Cardiac muscle cell (in vitro differentiated cells and primary cell): ENCODE measurements at places on chromosomes 7 and 10. TPM values are rescaled to one million over a fixed set of nuclear protein-coding genes. Genes with fewer than 3 reads are reported as not detected.

Gene YWHAG
- 90.5 and 97.9 TPM in 2 replicates for total RNA-seq

Gene NKX1-2
- 0.33 TPM in 1 of 2 replicates, not detected in the other for total RNA-seq

Gene SEMA3E
- total RNA-seq = 0.78 and 0.92 TPM in 2 replicates

Gene KNDC1
- 14.4 and 33.9 TPM in 2 replicates for total RNA-seq

DNA sequence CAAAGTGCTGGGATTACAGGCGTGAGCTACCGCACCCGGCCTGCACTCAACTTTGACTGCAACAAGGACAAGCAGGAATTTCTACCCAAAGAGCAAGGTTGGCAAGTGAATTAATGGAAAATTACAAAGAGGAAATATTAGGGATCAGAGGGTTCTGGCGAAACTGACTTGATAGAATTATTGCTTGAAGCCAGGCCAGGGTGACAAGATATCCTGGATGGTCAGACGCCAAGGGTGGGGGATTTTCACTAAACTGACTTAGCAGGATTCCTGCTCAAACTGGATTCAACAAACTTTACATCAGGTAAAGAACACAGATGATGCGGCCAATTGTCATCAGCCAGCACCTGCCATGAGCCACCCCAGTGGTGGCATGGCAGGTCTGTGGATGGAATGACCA, 603.6 kb upstream of the MGMT start:
- no peak overlapping the region for H3K4me3 ChIP-seq
- no peak for DNase-seq
- H3K27me3 ChIP-seq = no peaks in the 10 kb centered on the region
- no peaks in the 10 kb centered on the region for H3K36me3 ChIP-seq
- no peak overlapping the region for H3K27ac ChIP-seq
- H3K4me1 ChIP-seq = no peaks in the 10 kb centered on the region

GRCh38 chr7:36794689-36795088, 70.4 kb upstream of the AOAH start:
- H3K4me3 ChIP-seq = no peak overlapping the region
- no peak overlapping the region for H3K27ac ChIP-seq
- no peaks in the 10 kb centered on the region for H3K27me3 ChIP-seq
- no peaks in the 10 kb centered on the region for H3K36me3 ChIP-seq

DNA sequence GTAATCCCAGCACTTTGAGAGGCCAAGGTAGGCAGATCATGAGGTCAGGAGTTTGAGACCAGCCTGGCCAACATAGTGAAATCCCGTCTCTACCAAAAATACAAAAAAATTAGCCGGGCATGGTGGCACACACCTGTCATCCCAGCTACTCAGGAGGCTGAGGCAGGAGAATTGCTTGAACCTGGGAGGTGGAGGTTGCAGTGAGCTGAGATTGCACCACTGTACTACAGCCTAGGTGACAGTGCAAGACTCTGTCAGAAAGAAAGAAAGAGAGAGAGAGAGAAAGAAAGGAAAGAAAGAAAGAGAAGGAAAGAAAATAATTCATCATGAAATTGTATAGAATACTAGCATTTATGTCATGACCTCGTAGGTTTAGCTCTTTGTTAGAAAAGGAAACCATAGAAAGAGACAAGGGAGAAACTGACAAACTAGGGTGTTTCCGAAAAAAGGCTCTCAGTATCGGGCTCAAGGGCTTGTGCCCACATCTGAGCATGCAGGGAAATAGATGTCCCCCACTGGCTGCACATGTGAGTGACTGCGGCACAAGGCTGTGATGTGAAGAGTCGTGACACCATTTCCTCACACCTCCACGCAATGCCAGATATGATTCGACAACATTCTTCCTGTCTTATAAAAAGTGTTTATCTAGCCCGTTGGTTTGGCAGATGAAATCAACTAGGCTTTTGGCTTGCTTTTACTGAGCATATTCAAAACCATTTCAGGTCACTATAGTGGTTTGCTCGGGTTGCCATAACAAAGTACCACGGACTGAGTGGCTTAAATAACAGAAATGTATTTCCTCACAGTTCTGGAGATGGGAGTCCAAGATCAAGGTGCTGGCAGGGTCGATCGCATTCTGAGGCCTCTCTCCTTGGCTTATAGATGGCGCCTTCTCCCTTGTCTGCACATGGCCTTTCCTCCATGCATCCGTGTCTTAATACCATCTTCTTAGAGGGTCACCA, 2.0 kb downstream of the SRGN start:
- H3K27me3 ChIP-seq = no peaks in the 10 kb centered on the region
- H3K27ac ChIP-seq = no peak overlapping the region
- H3K36me3 ChIP-seq = no peaks in the 10 kb centered on the region
